ENCODE measurements at places on chromosomes 5 and 9. TPM values are rescaled to one million over a fixed set of nuclear protein-coding genes. Genes with fewer than 3 reads are reported as not detected.
A peak's percentile ranks its signal among the peaks of the same experiment; 100 is the strongest.

GRCh38 chr5:963673-964531 is 44.7 kb upstream of the NKD2 start:
- no peaks in the 10 kb centered on the region for H3K27me3 ChIP-seq
- peak; percentile 90 for DNase-seq
- H3K27ac ChIP-seq: peak overlapping the region; percentile 25
- H3K4me1 ChIP-seq: no peaks in the 10 kb centered on the region
- no peak overlapping the region for H3K4me3 ChIP-seq

DNA sequence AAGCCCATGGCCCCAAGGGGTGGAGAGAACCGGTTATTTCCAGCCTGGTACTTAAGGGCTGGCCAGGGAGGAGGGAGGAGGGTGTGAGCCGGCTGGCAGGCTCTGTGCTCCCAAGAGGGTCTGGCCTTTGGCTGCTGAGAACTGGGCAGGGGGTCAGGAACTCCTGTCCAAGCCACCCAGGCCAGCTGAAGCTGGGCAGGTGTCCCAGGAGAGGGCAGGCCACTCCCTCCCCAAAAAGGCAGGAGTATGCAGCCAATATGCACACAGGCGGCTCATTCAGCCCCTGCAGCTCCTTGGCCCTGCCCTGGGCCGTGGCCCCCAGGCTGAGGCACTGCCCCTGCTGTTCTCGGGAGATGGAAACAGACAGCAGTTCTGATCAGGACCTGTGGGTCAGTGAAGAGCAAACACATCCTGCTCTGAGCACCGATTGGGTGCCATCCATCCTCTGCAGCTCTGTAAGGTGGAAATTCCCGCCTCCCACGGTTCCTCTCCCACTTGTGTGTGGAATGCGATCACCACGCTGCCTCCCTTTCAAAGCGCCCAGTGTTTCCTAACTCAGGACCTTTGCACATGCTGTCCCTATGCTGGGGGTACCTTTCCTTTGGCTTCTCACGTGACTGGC is 17.1 kb upstream of the KIF12 start:
- H3K27ac ChIP-seq: no peak overlapping the region
- H3K27me3 ChIP-seq: no peaks in the 10 kb centered on the region
- peak; percentile 52 for DNase-seq
- no peaks in the 10 kb centered on the region for H3K36me3 ChIP-seq
- peaks cover 40% of the 10 kb centered on the region for H3K4me1 ChIP-seq
- no peak overlapping the region for H3K4me3 ChIP-seq

The SLC45A2 gene
- total RNA-seq: not detected

The STKLD1 gene
- total RNA-seq: not detected

DNA sequence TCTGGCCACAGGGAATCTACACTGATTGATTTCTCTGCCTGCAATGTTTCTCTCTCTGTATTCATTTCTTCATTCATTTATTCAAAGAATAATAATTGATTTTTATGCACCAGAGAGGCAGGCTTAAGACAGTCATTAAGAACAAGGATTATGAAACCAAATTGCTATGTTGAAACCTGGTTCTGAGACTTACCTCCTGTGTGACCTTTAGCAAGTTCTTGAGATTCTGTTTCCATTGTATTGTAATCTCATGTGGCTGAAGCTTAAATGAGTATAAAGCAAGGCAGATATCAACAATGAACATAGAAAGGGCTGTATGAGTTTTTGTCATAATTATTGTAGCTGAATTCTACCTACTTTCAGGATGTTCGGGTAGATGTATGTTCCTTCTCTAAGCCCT is 129.6 kb upstream of the GRIA1 start:
- H3K27ac ChIP-seq: no peak overlapping the region
- H3K36me3 ChIP-seq: no peaks in the 10 kb centered on the region
- H3K4me1 ChIP-seq: no peaks in the 10 kb centered on the region
- no peak overlapping the region for H3K4me3 ChIP-seq
- no peaks in the 10 kb centered on the region for H3K27me3 ChIP-seq

Measured in stomach (tissue), 19 donors.